Stimulated activated CD4-positive, alpha-beta T cell treated with anti-CD3 and anti-CD28 coated beads, Interleukin-4, amount 100 ng/mL, for 24 hours (primary cell): ENCODE measurements at places on chromosomes 6 and 20.

- no peak for DNase-seq
These were observed 34.3 kb downstream of the CTNNBL1 start for GRCh38 chr20:37727957-37728634.

DNA sequence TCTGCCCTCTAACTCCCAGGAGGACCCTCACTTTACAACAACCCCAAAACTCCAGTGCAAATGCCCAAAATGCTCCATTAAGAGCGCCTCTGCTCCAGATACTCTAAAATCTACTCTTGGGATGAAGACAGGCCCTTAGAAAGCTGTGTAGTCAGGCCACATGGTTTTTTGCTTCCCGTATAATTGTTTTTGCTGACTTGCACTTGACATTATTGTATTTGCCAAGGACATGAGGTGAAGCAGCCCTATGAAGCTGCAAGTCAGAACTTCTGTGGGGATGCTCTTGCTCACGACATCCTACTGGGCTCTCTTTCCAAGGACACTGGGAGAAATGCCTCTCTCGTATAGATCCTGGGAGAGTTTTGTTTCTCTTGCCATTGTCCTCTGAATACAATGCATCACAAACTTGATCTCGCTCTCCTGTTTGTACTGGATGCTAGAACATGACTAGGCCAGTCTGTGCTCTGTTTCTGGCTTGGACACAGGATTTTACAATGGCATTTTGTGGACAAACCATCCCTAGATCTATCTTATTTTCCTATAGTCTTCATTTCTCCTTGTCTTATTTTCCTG lies 177.2 kb upstream of the DTNBP1 start:
- DNase-seq, result no peak

- peak; percentile 48 for DNase-seq
These were observed 38.9 kb upstream of the PMEPA1 start for GRCh38 chr20:57748601-57749130.

GRCh38 chr6:32603888-32604287 lies 14.2 kb upstream of the HLA-DRB1 start:
- DNase-seq, result no peak

GRCh38 chr6:106158816-106159215 lies 72.7 kb downstream of the PRDM1 start:
- DNase-seq, result no peak

- no peak for DNase-seq
These were observed 73.4 kb downstream of the FGD2 start for GRCh38 chr6:37078814-37079213.

- peak; percentile 62 for DNase-seq
These were observed 7.3 kb upstream of the SIRPG start for GRCh38 chr20:1664911-1665310.

- no peak for DNase-seq
These were observed 144.5 kb downstream of the CEBPB start for GRCh38 chr20:50335105-50335504.
